Activated naive CD8-positive, alpha-beta T cell treated with anti-CD3 and anti-CD28 coated beads, Interleukin-2, amount 10 ng/mL, durations not matched to agents 7 days and 5 days (primary cell): ENCODE measurements at places on chromosomes 11 and 22. TPM values are rescaled to one million over a fixed set of nuclear protein-coding genes. Genes with fewer than 3 reads are reported as not detected.
A peak's percentile ranks its signal among the peaks of the same experiment; 100 is the strongest.

DNA sequence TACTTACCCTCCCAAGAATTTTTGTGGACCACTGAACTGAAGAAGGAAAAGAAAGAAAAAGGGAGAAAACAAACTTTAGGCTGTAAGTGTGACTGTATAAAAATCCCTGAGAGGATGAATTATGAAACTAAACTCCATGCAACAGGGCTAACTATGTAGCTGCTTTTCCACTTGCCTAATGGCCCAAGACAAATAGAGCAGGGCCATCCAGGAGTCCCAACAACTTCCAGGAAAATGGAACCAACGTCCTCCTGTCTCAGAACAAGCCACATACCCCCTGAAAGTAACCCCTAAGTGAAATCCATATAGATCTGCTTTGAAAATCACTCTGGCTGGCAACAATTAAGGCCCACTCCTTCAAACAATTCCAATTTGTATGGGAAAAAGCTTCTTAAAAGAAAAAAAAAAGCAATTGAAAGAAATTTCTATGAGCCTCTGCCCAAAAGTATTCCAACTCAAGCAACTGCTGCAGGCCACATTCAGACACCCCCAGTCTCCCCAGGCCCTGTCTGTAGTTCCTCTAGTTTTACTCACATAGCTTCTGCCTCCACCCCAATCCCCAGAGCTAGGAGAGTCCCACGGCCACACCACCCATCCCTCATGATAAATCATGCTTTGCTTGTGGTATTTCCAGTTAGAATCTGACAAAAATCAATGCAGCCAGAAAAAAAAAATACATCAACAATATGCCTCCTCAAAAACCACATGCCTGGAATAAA lies 12.7 kb downstream of the RBFOX2 start:
- H3K4me1 ChIP-seq, result no peaks in the 10 kb centered on the region
- no peak overlapping the region for H3K27ac ChIP-seq
- DNase-seq, result no peak
- no peaks in the 10 kb centered on the region for H3K36me3 ChIP-seq
- H3K27me3 ChIP-seq, result peaks cover 33% of the 10 kb centered on the region

DNA sequence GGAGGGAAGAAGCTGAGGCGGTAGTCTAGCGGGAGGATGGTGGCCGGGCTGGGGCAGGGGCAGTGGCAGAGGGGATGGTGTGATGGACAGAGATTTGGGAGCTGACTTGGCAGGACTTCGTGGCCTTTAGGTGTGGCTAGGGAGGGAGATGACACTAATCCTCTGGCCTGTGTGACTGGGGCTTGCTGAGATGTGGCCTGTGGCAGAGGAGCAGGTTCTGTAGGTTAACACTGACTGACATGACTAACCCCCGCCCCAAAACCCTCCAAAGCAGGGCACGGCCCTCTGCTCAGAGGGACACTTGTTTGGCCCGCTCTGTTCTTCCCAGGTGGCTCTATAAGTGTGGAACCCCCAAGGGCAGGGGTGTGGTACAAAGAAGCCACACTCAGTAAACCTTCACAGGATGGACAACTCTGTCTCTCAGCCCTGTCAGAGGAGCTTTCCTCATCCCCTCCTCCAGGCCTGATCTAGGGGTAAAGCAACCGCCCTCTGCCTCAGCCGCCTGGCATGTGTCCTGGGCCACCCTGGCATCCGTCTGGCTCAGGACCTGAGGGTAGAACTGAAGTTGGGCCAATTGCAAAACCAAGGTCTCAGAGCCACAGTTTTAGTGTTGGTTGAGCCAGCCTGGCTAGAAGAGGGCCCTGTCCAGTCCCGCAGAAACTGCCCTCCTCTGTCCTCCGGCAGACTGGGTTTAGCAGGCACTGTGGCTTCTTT lies 15.6 kb downstream of the TOM1 start:
- H3K36me3 ChIP-seq, result no peaks in the 10 kb centered on the region
- H3K4me3 ChIP-seq, result no peak overlapping the region
- H3K27ac ChIP-seq, result no peak overlapping the region
- H3K27me3 ChIP-seq, result no peaks in the 10 kb centered on the region
- peaks cover 21% of the 10 kb centered on the region for H3K4me1 ChIP-seq
- peak; percentile 25 for DNase-seq

DNA sequence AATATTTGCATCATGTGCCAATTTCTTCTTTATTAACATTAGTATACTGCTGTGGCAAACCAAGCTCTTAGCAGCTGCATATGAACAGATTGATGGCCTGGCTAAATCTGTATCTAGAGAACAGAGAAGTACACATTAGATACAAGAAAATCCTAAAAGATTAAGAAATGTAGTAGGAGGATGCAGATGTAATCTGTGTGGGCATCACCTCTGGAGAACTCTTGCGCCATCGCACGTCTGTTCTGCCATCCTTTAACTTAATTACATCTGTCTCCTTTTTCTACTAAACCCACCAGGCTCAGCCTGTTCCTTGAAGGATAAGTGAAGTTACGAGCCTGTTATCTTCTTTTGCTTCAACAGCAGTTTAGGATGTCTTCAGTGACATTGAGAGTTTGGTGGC lies 196.4 kb upstream of the PITPNB start:
- DNase-seq, result no peak
- no peaks in the 10 kb centered on the region for H3K27me3 ChIP-seq
- no peaks in the 10 kb centered on the region for H3K4me1 ChIP-seq

GRCh38 chr11:117649296-117650055 lies 147.5 kb downstream of the DSCAML1 start:
- H3K27ac ChIP-seq, result no peak overlapping the region
- no peaks in the 10 kb centered on the region for H3K4me1 ChIP-seq

DNA sequence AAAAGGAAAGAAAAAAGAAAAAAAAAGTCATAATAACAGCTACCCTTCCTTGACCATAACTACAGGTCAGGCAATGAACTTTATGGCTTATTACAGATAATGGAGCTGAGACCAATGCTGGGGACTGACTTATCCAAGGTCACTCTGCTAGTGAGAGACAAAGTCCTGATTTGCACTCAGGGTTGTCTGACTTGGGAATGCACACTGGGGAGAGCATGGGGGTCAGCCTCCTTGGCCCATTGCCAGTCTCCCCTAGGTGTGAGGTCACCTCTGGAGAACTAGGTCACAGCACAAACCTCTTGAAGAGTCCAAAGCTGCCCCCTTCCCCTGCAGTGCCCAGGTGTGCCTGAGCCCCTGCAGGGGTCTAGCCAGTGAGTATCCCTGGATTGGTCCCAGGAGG lies 5.3 kb upstream of the CDC42EP1 start:
- peaks cover 75% of the 10 kb centered on the region for H3K27me3 ChIP-seq
- H3K4me3 ChIP-seq, result no peak overlapping the region
- peaks cover 7% of the 10 kb centered on the region for H3K4me1 ChIP-seq

DNA sequence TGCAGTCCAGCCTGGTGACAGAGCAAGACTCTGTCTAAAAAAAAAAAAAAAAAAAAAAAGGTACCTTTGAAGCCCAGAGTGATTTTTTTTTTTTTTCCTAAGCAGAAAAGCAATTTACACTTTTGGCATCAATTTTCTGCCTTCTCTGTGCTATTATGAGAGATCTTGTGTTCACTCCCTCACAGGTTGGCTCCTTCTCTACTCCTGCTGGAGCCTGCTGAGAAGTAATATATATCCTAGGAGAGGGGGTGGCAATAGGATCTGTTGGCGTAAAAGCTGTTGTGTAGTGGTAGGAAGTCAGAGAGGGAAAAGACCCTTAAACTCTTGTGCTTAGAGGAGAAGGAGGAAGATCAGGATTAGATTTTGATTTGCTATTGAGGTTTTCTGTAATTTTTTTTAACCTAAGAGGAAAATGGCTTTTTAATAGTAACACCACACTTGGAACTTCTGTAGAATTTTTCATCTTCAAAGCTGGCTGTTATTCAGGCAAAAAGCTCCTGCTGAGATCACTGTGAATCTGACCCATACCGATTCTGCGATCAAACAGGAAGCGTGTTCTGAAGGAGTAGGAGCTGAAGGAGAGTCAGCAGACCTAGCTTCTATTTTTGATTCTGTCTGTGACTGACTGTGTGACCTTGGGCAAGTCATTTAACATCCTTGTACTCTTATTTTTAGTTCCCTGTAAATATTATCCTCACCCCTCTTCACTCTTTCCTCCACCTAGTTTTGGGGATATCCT lies 77.7 kb downstream of the TRIM44 start:
- H3K27me3 ChIP-seq, result no peaks in the 10 kb centered on the region
- H3K36me3 ChIP-seq, result peaks cover 33% of the 10 kb centered on the region
- peaks cover 14% of the 10 kb centered on the region for H3K4me1 ChIP-seq
- no peak overlapping the region for H3K27ac ChIP-seq

DNA sequence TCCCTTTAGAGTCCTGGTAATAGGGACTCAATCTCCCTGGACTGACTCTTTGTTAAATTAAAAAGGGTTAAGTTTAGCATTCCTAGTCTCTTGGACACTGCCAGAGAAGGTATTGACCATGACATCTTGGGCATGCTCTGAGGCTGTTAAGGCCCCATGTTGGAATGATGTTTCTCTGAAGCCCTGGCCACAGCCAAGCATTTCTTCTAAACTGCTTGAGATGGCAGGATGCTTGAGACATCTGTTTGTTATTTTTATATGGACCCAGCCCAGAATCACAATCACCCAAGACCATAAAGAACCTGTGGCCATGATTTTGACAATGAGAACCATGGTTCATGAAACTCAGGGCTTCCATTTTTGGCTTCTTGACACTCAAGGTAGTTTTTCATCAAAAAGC lies 5.5 kb upstream of the ANKK1 start:
- H3K4me1 ChIP-seq, result no peaks in the 10 kb centered on the region
- H3K27me3 ChIP-seq, result peaks cover 2% of the 10 kb centered on the region
- no peak overlapping the region for H3K27ac ChIP-seq

DNA sequence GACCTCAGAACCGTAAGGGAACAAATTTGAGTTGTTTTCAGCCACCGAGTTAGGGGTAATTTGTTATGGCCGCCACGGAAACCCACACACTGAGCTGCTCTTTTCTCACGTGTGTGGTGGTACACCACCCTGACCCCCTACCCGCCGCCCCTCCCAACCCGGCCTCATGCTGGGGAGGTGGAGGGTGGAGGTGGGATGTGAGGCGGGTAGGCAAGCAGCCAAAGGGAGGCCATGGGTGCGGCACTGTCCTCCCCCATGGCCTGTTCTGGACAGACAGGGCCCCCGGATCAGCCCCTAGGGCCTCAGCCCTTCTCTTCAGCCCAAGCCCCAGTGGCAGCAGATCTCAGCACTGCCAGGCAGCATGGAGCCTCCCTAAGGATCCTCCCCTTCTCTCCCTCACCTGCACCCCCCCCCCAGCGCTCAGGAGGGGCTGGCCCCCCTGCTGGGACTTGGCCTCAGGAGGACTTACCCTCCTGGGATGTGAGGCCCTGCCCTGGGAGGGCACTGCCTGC lies 7.9 kb downstream of the PRR5 start:
- peak overlapping the region; percentile 96 for H3K27ac ChIP-seq
- H3K36me3 ChIP-seq, result peaks cover 3% of the 10 kb centered on the region
- H3K4me3 ChIP-seq, result peak overlapping the region; percentile 86
- DNase-seq, result peak; percentile 48
- H3K27me3 ChIP-seq, result no peaks in the 10 kb centered on the region

DNA sequence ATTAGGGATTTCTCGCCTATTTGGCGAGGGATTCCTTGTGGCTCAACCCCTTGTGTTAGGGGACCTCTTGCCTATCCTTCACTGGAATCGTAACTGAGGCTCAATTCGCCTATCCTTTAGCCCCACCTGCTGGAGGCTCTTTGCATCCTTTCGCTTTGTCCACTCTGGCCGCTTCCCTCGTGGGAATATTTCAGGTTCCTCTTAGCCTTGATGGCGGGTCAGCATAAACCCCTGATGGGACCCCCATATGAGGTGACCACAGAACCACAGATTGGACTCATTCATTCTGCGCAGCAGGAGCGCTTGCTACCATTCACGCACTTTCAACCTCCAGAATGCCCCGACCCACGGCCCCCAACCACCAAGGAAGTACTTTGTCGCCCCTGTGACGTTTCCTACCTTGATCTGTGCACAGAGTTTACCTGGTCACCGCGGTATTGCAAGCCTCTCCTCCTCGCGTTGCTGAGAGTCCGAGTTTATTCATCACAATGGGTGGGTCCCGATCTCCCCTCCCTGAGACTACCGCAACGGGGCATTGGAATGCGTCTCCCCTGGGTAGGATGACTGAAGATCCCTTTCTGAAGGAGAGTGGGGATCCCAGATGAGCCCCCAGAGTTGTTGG lies at the start of gene OR52N2:
TSS of gene OR52N2 (plus strand) at position 425 of the 622 bp plus-strand sequence. CDS start 11,412 bp downstream, outside the sequence.
- peaks cover 13% of the 10 kb centered on the region for H3K4me1 ChIP-seq
- H3K36me3 ChIP-seq, result no peaks in the 10 kb centered on the region
- H3K27me3 ChIP-seq, result peaks cover 18% of the 10 kb centered on the region
- peak within 1 kb of the TSS; percentile 22 for H3K27ac ChIP-seq
- H3K4me3 ChIP-seq, result peak within 1 kb of the TSS; percentile 88

GRCh38 chr22:44616882-44617655 lies 84.9 kb upstream of the PRR5 start:
- H3K4me3 ChIP-seq, result no peak overlapping the region
- no peaks in the 10 kb centered on the region for H3K27me3 ChIP-seq
- peaks cover 6% of the 10 kb centered on the region for H3K4me1 ChIP-seq
- DNase-seq, result no peak

GRCh38 chr11:24406389-24406788 lies 90.5 kb upstream of the LUZP2 start:
- H3K27ac ChIP-seq, result no peak overlapping the region
- no peaks in the 10 kb centered on the region for H3K36me3 ChIP-seq
- H3K4me1 ChIP-seq, result no peaks in the 10 kb centered on the region
- no peak overlapping the region for H3K4me3 ChIP-seq

GRM5 gene
- not detected for total RNA-seq

SCT gene
- not detected for total RNA-seq

THOC5 gene
- total RNA-seq, result 58.9 TPM

TH gene
- total RNA-seq, result not detected

GLYATL2 gene
- not detected for total RNA-seq

A4GALT gene
- not detected for total RNA-seq

SCGB1C1 gene
- not detected for total RNA-seq

KDELR3 gene
- 0.91 TPM for total RNA-seq

ANO9 gene
- total RNA-seq, result 122 TPM

NELL1 gene
- total RNA-seq, result not detected

MS4A15 gene
- not detected for total RNA-seq

RAB3IL1 gene
- 1.6 TPM for total RNA-seq

TMEM191B gene
- 5.2 TPM for total RNA-seq
